NCI-H82 (cell line): ENCODE measurements at places on chromosomes 5 and 9.
A peak's percentile ranks its signal among the peaks of the same experiment; 100 is the strongest.

GRCh38 chr9:78695519-78695918 is 398.6 kb downstream of the PSAT1 start:
- DNase-seq = peak; percentile 31

- DNase-seq = peak; percentile 48
These were observed 640 bp downstream of the SURF4 start for GRCh38 chr9:133375116-133375723.

DNA sequence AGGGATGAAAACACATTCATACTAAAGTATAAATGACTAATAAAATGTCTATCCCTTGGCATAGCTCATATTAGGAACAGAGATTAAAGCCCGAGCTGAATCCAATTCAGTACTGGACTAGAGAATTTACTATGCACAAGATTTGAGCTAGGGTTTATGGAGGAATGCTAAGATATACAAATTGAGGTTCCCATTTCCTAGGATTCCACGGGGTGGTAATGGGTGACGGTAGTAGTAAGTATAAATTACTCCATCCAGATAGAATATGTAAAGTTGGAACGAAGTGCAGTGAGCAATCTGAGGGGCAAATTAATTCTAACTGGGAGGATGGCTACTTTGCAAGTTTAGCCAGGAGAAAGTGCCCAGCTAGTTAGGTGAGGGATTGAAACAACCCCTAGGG is 156.5 kb downstream of the GAS1 start:
- no peak for DNase-seq

GRCh38 chr5:147534172-147534951 is 24.5 kb upstream of the DPYSL3 start:
- DNase-seq = no peak

GRCh38 chr5:90558344-90559192 is at the start of gene ADGRV1:
ADGRV1 (plus strand) TSS chr5:90558797; CDS start chr5:90558896, 99 bp downstream.
- DNase-seq = peak; percentile 98

DNA sequence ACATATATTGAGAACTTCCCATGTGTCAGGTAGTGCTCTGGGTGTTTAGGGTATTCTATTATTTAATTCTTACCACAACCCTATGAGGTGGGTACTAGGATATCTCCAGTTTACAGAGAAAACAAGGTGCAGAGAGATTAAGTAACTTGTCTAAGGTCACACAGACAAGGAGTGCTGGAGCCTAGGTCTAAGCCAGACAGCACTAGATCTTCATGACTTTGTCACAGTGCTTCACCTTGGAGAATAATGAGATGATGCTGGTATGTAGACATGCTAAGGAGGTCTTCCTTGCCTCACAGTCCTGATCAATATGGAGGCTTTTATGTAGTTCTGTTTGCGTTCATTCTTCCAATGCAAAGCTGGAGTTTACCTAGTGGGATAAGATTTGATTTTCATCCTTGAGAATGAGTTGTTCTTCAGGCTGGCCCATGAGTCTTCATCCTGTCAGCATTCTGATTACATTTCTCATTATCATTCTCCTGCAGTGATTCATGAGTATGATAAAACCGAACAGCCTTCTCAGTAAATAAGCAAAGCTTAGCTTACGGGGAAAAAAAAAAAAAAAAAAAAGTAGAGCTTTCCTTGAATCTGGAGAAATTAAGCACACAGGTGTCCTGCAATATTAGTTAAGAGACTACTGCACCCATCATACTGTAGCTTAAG is 176.3 kb downstream of the C9orf152 start:
- DNase-seq = no peak

DNA sequence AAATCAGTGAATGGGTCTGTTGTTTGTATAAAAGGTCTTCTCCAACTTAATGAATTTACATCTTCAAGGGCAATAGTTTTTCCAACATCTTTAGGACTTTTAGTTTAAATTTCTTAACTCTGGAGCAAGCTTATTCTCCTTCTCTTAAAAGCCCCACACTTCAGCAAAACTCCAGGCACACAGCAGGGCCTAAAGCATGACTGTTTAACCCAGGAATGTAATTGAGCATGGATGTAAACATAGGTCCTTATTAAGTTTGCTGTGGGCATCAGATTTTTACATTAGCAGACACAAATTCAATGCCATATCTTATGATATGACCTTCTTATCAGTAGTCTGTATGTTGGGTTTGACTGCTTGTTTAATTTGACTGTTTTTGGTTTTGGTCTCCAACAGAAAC is 78.9 kb downstream of the ABCA1 start:
- no peak for DNase-seq

- no peak for DNase-seq
These were observed 490.9 kb upstream of the RGMB start for GRCh38 chr5:98282521-98282920.

GRCh38 chr5:150541895-150542294 is 34.0 kb downstream of the NDST1 start:
- no peak for DNase-seq

DNA sequence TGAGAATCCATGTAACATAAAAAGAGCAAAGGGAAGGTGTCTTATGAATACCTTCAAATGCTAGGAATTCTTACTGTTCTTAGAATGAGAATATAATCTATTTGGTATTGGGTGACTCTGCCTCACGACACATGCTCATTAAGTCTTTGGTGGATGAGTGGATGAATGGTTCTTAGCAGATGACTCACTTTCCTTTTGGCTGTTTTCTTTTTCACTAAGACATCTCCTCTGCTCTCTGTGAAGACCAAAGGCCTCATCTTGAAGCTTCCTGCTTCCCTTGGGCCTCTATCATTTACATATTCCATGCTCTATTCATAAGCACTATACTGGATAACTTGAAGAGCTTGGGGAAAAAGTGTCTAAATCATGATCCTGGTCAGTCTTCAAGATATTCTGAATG is 468.1 kb downstream of the SPATA31D1 start:
- peak; percentile 39 for DNase-seq

GRCh38 chr5:57698802-57699201 is 216.2 kb upstream of the ACTBL2 start:
- no peak for DNase-seq

DNA sequence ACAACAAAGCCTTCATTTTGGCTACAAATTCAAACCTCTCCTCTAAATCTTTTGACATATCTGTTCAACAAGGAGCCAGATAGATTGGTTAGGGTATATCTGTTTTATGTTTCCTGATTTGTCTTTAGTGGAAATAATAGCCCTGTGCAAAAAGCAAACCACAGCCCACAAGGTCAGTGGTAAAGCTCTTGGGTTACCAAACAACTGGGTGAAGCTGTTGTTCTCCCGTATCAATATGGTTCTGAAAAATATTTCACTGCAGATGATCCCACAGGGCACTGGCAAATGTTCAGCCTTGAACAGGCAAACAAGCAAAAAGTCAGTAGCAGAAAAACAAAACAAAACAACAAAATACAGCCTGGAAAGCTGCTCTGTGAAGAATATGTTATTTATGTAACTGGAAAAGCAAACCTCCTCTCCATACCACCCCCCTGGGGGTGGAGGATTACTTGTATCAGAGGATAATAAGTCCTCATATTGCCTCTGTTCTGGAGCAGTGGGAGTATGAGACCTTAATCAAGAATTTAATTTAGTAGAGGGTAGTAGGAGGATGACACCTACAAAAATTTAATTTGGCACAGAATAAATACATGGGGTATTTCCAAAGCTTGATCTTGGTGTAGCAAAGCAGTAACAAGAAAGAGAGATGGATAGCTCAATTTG is 20.8 kb upstream of the PTBP3 start:
- DNase-seq = no peak

DNA sequence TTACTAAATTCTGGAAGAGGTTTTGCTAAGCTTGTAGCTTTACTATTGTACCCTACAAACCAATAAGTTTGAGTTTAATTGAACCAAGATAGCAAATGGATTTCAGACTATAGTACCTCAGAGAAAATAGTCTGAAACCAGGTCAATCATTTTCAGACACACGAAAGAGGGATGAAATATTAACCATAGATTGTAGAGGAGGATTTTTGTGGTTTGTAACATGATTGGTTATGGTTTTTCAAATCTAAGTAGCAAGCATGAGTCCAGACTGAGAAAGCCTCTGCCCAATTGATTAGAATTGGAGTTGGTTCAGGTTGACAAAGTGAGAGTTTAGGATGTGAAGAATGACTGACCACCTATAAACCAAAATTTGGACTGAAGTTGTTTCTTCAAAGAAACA is 562.7 kb upstream of the DMAC1 start:
- DNase-seq = no peak

DNA sequence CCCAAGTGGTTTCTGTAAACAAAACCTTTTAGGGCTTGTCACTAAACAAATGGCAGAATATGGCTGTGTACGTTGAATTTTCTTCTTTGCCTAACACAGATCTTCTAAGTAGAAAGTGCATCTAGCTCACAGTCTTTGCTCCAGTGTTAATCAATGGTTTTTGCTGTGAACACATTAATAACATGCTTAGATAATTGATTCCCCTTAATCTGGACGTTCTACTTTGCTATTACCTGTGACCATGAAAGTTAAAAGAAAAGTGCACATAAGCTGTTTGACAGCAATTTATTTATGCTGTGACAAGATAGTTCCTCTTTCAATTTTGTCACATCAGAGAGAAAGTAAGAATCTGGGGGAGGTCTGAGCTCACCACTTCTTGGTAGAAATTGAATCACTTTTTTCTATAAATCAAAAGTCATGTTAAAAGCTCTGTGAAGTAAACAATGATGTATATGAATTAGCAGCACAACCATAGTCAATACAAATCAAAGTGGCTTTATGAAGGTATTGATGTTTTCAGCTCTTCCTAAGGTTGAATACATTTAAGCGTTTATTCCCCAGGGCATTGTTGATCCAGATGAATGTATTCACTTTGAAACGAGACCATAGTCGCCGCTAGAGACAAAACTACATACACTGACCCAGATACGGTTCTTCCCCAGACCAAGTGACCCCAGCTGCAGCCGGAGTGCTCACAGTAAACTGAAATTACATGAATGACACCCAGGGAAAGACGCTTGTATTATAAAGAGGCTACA is 174.6 kb upstream of the ZNF608 start:
- peak; percentile 68 for DNase-seq

- no peak for DNase-seq
These were observed 1358.4 kb downstream of the EFNA5 start for GRCh38 chr5:106312360-106312759.

DNA sequence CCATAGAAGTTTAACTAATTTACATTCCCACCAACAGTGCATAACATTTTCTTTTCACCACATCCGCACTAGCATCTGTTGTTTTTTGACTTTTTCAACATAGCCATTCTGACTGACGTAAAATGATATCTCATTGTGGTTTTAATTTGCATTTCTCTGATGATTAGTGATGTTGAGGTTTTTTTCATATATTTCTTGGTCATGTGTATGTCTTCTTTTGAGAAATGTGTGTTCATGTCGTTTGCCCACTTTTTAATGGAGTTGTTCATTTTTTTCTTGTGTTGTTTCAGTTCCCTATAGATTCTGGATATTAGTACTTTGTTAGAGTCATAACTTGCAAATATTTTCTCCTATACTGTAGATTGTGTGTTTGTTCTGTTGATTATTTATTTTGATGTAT is 163.4 kb downstream of the FER start:
- DNase-seq = no peak

DNA sequence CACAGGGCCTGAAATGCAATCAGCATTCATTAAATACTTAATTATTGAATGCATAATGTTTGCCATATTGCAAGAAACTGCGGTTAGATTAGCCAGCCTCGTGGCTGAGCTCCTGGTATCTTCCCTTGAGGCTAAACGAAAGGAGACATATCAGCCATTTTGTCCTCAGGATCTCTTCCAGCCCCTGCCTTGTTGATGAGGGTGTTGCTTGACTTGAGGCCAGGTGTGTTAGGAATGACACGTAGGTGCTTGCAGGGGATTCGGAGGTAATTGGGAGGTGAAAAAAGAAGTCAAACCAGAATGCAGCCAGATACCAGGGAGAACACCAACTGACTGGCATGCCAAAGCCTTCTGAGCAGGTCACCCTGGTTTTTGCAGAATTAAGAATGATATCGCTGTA is 12.5 kb downstream of the SH3RF2 start:
- no peak for DNase-seq

GRCh38 chr5:137710086-137710485 is 25.8 kb downstream of the KLHL3 start:
- no peak for DNase-seq

GRCh38 chr9:8863886-8864544 is 1064.4 kb upstream of the DMAC1 start:
- DNase-seq = no peak

DNA sequence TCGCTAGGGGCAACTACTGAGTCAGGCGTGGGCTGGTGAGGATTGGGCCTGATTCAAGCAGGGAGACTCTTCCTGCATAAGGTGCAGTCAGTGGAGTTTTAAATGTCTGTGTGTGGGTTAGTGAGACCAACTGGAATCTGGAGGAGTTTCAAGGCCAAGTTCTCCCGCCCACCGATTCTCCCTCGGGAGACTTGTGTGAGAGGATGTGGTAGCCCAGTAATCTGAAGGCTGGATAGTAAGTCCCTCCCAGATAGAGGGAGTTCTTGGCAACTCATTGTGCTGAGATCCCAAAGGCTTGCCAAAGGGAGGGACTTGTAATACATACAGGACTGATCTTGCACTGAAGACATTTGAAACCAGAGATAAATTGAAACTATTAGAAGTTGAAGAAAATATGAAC is 51.8 kb downstream of the WDR36 start:
- peak; percentile 2 for DNase-seq

DNA sequence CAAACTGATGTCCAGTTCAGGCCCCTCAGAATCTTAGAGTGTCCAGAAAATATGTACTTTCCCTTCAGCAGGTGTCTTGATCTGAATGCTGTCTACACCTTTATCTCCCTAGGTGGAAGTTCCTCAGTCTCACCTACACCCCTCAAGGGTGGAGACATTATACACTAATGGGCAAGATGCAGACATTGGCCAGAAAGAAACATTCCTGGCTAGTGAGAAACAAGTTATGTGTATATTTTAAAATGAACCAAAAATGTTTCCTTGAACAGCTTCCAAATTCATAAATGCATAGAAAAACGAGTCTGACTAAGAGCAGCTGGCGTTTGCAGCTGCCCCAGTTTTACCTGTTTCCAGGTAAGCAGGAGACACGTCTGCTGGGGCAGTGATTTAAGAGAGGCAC is 140.5 kb upstream of the IRX4 start:
- no peak for DNase-seq

DNA sequence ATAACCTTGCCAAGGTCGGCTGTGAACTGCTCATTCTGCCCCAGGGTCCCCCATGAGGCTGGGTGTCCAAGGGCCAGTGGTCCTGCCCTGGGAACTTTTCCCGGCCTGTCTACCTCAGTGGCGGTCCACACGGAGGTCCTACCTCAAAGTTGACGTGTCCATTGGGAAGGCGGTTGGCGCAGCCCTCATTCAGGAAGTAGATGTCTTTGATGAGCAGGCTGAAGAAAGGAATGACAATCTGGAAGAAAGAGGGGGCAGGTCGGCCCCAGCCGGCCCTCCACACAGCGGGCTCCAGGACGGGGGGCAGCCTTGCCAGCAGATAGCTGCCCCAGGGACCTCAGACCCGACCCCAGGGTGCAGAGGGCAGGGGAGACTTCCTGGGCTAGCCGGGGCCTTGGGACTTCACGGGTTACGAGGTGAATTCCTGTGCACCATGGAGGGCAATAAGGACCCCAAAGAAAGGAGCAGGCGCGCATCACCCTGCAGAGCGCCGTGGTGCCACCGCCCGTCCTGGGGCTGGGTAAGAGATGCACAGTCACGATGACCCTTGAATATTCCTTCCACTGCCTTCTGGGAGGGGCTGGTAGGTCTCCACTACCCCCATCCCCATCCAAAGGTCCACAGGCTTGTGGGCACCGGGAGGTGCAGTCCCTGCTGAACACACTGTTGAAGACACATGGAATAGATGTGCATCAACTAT is 42.9 kb upstream of the RNF130 start:
- DNase-seq = no peak

- no peak for DNase-seq
These were observed 26.0 kb downstream of the SERINC5 start for GRCh38 chr5:80229902-80230255.
